Stimulated activated CD4-positive, alpha-beta T cell treated with anti-CD3 and anti-CD28 coated beads, Interleukin-4, amount 100 ng/mL, for 4 hours (primary cell): ENCODE measurements at places on chromosomes 13 and 19.
A peak's percentile ranks its signal among the peaks of the same experiment; 100 is the strongest.

DNA sequence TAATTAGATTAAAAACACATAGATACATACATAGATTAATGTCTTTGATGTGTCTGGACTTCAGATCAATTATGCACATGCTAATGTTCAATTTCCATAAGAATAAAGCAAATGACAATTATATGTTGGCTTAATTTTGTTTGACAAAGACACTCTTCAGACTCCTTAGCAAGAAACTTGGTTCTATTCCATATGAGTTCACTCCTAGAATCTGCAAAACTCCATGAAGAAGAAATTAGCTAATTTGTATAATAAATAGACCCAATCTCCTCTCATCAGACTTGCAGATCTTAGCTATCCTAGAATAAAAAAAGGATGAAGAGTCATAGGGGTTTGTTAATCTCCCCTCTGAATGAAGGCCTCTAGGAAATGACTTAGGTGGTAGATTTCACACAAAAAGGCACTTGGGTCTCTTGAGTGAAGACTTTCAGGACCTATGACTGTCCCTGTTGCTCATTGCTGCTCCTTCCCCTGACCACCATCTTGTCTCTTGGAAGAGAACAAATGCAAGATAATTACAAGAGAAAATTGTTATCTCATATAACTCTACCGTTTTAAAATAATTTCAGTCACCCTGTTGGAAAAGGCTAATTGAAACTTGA lies 302.2 kb downstream of the EFNB2 start:
- no peak for DNase-seq

DNA sequence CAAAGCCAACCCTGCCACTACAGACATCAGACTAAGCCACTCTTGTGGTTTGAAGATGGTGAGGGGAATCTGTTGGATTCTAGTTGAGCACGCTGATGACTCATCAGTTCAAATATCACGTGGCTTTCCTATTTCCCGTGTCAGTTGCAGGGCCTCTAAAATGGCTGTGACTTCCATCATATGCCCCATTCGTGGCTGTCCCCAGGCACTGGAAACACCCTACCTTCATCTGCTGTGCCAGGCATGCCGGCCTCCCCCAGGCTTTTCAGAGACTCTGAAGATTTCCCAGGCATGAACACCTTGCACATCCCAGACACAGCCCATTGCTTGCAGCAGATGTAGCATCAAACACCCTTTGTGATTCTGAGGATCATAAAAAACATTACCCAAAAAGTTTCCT lies 659.9 kb downstream of the UQCRFS1 start:
- no peak for DNase-seq

DNA sequence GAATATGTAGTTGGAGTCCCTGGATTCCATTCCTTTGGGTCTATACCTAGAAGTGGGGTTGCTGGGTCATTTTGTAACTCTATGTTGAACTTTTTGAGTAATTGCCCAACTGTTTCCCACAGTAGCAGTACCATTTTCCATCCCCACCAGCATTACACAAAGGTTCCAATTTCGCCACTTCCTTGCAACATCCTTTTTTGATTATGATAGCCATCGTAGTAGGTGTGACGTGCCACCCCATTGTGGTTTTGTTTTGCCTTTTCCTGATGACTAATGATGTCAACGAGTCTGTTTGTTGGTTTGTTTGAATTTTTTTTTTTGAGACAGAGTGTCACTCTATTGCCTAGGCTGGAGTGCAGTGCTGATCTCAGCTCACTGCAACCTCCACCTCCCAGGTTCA lies 3.3 kb upstream of the PEX11G start:
- DNase-seq = no peak

GRCh38 chr19:47492137-47492533 lies 8.1 kb upstream of the KPTN start:
- DNase-seq = no peak

DNA sequence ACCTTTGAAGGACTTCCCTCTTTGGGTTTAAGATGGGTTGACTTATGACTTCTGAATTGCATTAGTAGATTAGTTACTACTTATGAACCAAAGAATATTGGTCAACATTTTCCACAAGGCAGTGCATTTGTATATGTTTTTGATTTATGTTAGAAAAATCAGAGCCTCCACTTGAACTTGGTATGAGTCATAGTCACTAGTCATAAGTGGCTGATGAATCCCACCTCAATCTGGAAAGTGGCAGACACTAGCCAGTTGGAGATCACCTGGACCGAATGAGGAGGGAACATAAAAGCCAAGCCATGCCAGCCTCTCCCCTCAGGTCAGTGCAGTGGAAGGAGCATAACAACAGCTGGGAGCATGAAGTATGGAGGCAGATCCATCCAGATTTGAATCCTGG lies 39.3 kb upstream of the SPART start:
- DNase-seq = no peak

- DNase-seq = no peak
These were observed 7.0 kb downstream of the RPS9 start for GRCh38 chr19:54207676-54207982.

DNA sequence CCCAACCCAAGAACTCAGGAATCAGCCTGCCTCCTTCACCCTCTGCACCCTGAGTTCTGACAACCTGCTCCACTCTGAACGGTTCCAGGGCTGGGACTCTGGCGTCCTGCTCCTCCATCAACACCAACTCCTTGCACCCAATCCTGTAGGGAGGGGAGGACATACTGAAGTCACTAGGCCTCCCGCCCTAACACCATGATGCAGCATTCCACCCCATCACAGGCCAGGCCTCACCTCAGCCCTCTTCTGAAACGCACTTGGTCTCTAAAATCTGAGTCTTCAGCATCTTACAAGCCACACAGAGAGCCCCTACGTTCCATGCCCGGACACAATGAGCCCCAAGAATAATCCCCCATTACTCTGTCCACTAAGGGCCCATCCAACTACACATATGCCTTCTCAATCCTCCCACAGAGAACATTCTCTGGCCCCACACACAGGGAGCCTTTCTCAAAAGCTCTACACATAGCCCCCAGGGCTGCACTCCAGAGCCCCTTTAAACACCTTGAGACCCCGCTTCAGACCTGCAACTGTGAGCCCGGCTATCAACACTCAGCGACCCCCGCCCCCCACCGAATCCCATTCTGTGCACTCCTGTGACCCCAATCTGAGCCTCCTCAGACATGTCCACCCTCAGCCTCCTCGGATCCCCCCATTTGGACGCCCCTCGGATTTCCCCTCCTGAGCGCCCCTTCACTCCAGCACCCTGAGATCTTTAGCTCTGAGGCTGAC lies 567 bp downstream of the ALKBH6 start:
- DNase-seq = no peak

DNA sequence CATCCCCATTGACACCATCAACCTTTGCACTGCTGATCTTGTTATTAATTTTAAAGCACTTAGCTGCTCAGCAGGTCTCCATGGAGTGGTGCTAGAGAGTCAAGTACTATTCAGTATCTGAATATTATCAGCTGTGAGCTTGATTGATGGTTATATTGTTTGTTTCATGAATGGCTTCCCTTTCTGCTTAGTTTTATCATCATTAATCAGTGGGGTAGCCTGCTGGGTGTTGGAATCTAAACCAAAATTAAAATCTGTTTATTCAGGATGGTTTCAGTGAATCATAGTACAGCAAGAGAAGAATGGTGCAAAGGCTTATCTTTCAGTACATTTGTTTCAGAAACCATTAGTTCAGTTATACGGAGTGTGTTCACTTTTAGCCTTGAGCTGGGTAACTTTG lies 42.5 kb upstream of the SCEL start:
- DNase-seq = no peak

GRCh38 chr19:35596366-35596999 lies 10.5 kb downstream of the PMIS2 start:
- no peak for DNase-seq

- DNase-seq = peak; percentile 68
These were observed 133.9 kb downstream of the AKAP11 start for GRCh38 chr13:42405665-42406390.

- DNase-seq = no peak
These were observed 53.0 kb upstream of the URAD start for GRCh38 chr13:28041501-28041900.

DNA sequence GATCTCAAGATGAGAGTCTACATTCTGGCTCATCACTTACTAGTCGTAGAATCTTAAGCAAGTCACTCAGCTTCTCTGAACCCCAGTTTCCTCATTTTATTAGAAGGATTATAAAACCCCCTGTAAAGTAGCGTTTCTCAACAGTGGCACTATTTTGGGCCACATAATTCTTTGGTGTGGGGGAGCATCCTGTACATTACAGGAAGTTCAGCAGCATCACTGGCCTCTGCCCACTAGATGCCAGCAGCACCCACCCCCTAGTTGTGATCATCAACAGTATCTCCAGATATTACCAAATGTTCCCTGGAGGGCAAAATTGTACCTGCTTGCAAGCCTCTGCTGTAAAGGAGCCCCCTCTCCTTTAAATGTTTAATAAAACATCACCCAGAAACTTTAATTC lies 22.6 kb downstream of the STARD13 start:
- no peak for DNase-seq

- no peak for DNase-seq
These were observed 1.2 kb downstream of the POLR2I start for GRCh38 chr19:36113425-36113824.

DNA sequence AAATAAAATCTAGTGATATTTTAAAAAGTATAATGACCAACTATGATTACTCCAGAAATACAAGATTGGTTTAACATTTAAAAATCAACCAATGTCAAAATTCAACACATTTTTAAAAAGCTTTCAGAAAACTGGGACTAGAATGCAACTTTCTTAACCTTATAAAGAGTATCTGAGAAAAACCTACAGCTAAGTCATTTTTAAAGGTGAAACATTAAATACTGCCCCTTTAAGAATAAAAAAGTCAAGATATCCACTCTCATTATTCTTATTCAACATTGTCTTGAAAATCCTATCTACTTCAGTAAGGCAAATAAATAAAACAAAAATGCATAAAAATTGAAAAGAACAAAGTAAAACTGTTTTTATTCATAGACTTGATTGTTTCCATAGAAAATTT lies 673.2 kb downstream of the UQCRFS1 start:
- no peak for DNase-seq

- no peak for DNase-seq
These were observed 9.5 kb downstream of the STXBP2 start for GRCh38 chr19:7646426-7646700.

GRCh38 chr19:18418029-18418482 lies 1.1 kb upstream of the SSBP4 start:
- DNase-seq = no peak

GRCh38 chr13:104206450-104207044 lies 1140.3 kb upstream of the SLC10A2 start:
- no peak for DNase-seq

GRCh38 chr19:46412650-46413261 lies 608 bp downstream of the CCDC8 start:
- DNase-seq = no peak

- DNase-seq = no peak
These were observed 1440.3 kb downstream of the PCDH9 start for GRCh38 chr13:65789815-65790214.

GRCh38 chr19:33646306-33646705 lies 24.6 kb downstream of the CHST8 start:
- no peak for DNase-seq

GRCh38 chr19:35346193-35347052 lies 1.3 kb upstream of the FFAR1 start:
- peak; percentile 73 for DNase-seq

- DNase-seq = no peak
These were observed 1.3 kb downstream of the RPS9 start for GRCh38 chr19:54201980-54202379.

DNA sequence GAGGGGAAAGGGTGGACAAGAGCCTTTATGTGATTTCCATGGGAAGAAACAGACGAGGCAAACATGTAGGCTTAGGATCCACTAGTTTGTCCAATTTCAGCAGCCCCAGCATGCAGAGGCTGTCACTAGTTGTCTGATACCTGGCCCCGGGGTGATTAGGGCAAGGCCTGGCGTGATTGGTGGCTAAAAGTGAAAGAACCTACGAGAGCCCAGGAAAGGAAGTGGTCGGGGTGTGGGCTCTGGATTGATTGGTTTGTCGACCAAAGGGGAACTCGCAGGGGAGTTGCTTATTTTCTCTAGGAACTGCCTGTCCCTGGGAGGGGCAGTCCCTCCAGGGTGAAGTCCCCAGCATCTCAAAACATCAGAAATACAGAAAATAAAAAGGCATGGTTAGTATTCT lies 64.2 kb upstream of the UQCRFS1 start:
- DNase-seq = no peak

DNA sequence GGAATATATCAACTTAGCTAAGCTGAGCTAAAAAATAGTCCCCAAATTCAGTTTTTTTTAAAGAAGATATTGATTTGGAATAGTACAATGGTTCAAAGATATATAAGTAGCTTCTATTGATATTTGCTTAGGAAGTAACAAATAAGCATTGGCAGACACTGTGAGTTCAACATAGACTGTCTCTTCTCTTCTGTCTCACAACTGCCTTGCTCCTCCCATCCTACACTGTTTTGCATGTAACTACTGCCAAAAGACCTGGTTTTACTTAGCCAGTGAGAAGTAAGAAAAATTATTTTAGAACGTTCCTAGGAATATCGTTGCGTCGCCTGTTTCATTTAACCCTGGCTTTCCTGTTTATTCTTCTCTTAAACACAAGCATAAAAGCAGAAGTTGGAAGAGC lies 859.0 kb upstream of the SPRY2 start:
- no peak for DNase-seq

GRCh38 chr13:113903912-113904311 lies 40.0 kb upstream of the GAS6 start:
- no peak for DNase-seq

DNA sequence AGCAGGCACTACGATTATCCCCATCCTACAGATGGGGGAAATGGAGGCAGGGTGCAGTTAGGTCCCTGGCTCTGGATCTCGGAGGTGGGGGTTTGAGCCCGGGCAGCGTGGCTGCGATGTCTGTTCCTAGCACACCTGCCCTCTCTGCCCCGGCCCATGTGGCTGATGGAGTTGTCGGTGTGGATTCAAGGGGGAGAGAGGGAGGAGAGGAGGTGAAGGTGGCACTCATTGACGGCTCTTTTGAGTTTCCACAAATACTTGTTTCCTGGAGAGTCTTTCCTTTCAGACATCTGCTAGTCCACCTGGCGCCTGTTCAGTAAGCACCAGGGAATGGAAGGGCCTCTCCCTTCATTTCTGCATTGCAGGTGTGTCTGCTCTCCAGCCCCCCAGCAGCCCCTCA lies 69.9 kb downstream of the ARHGEF18 start:
- DNase-seq = no peak

GRCh38 chr13:48533961-48534600 lies 1.2 kb upstream of the RCBTB2 start:
- DNase-seq = no peak

- DNase-seq = no peak
These were observed 439 bp downstream of the DZIP1 start for GRCh38 chr13:95643936-95644598.

DNA sequence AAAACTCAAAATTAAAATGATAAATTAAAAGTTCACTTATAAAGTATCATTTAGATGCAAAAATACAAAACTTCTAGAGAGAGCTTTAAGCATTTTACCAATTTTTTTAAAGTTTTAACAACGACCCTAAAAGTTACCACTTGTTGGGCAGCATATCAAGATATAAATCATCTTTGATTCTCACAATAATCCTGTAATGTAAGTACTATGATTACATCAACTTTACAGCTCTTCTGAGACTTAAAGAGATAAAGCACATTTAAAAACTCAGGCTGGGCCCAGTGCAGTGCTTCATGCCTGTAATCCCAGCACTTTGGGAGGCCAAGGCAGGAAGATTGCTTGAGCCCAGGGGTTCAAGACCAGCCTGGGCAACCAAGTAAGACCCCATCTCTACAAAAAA lies 202.7 kb upstream of the GPC6 start:
- no peak for DNase-seq
